ENCODE measurements at places on chromosomes 2 and 18.

DNA sequence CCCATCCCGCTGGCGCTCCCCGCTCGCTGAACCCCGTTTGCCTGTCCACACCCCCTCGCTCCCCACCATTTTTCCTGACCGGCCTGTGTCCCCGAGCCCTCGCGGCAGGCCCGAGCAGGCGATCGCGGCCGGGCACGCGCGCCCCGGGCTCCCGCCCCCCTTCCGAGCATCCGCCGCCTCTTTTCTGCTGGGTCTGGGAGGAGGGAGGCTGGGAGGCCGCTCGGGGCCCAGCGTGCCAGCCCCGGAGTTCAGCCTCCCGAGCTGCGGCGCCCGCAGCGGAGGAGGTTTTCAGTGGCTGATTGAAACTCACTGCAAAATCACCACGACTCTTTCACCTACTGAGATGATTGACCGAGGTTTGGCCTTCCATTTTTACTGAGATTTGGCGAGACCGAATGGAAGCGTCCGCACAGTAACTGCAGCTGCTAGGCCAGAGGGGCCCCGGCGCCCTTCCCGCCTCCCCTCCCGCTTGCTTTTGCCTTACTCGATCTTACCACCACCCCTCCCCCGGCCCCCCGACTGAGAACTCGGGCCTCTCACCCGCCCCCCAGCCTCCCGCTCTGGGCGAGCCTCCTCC is 4.8 kb downstream of the SOX11 start:
- DNase-seq = no peak

- no peak for DNase-seq
Measured at GRCh38 chr2:216064665-216065064, 16.9 kb downstream of the PECR start.

- peak; percentile 38 for DNase-seq
Measured at GRCh38 chr18:5073026-5073944, 123.8 kb downstream of the AKAIN1 start.

DNA sequence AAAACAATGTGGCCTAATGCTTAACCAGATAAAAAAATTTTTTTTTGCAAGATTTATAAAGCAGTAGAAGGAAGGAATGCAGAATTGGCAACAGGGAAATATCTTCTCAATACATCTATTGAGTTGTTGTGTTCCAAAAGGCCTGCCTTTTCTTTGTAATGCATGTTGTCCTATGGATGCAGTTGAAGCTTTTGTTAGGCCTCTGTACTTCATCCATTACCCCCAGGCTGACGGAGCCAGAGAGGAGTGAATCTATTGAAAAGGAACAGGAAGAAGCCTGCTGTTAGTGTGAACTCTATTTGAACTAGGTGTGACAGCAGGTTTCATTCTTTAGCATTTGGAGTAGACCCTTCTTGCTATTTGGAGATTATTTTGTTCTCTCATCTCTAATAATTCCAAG is 56.5 kb downstream of the MTX2 start:
- DNase-seq = no peak

DNA sequence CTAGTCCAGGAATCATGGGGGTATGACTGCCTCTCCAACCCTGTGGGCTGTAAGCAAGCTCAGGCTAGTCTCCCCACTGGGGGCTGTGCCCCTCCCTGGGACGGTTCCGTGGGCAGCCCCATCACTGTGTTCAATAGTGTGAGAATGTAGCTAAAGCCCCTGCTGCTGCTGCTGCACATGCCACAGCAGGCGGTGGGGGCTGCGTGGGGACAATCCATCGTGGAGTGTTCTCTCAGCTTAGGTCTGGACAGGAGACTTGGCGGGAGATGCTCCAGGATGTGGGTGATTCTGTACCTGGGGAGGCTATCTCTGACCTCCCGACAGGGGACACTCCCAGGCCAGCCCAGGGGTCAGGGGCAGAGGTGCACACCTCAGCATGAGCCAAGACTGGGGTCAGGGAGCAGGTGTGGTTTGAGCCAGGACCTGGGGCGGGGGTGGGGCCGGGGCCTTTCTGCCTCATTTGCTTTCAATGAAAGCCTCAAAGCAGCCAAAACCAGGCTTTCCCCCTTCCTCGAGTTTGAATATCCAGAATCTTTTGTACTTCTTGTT is 10.2 kb downstream of the PKDCC start:
- no peak for DNase-seq

- DNase-seq = no peak
Measured at GRCh38 chr18:78090584-78090983, 840.9 kb downstream of the GALR1 start.

DNA sequence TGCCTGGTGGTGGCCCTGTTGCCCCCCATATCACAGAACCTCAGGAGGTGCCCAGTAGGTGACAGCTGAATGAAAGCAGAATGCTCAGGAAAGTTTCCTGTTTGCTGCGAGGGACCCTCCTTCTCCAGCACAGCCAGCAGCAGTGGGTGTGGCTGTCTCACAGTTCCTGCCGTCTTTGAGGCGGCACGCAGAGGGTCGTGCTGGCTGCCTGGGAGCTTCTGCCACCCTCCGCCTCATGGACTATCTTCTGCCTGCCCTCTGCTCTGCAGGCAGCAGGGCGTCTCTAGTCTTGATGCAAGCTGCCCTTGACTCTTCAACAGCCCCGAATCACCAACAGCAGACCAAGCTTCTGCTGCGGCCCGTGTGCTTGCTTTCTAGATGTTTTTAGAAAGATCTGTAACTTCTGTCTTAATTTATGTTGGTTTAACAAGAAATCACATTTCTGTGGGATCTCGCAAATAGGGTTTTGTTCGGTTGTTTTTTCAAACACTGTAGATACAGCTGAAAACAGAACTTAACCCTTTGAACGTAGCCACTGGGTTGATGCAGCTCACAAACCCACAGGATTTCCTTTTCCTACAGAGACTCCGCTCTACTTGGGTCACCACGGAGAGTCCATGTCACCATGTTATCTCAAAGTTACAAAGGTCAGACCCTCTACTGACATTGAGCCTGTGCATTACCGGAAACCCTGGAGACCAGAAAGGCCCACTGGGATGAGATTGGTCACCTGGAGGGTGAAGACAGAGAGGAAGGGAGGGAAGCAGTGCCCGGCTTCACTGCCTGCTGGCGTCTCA is 144.9 kb downstream of the ACOXL start:
- no peak for DNase-seq

- DNase-seq = no peak
Measured at GRCh38 chr2:156731506-156731905, 295.3 kb downstream of the GPD2 start.

GRCh38 chr18:2486426-2486825 is 84.9 kb downstream of the METTL4 start:
- no peak for DNase-seq
